ENCODE measurements at places on chromosomes 2 and 18. TPM values are rescaled to one million over a fixed set of nuclear protein-coding genes. Genes with fewer than 3 reads are reported as not detected.

DNA sequence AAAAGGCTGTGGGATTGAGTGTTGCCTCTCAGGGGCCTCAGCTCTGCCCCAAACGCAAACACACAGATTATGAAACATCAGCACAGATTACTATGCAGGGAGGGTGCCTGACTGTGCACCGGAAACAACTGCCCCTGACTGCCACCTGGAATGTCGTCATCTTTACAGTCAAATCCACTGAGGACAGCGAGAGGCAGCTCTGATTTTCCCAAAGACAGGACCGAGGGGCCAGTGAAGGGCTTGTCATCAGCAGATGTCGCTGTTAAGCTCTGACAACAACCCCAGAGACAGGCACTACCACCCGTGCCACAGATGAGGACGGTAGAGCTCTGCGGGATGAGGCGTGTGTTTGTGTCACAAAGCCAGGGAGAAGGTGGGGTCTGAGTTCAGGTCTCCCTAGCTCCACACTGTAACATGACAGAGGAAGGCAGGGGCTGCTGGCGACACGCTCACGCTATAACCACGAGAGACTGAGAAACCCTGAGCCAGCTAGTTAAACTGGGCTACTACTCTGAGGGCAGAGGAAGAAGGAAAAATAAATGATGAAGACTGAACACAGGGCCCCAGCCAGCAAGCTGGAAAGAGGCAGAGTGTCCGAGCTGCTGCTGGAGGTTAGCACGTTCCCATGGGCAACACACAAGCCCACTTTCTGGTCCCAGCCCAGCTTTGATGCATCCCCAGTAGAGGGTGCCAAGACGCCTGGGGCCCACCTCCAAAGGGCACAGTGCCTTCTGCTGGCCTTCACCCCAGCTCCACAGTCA is 47.0 kb downstream of the PARD6G start:
- no peak for DNase-seq

Gene CFC1B
- total RNA-seq, result not detected

DNA sequence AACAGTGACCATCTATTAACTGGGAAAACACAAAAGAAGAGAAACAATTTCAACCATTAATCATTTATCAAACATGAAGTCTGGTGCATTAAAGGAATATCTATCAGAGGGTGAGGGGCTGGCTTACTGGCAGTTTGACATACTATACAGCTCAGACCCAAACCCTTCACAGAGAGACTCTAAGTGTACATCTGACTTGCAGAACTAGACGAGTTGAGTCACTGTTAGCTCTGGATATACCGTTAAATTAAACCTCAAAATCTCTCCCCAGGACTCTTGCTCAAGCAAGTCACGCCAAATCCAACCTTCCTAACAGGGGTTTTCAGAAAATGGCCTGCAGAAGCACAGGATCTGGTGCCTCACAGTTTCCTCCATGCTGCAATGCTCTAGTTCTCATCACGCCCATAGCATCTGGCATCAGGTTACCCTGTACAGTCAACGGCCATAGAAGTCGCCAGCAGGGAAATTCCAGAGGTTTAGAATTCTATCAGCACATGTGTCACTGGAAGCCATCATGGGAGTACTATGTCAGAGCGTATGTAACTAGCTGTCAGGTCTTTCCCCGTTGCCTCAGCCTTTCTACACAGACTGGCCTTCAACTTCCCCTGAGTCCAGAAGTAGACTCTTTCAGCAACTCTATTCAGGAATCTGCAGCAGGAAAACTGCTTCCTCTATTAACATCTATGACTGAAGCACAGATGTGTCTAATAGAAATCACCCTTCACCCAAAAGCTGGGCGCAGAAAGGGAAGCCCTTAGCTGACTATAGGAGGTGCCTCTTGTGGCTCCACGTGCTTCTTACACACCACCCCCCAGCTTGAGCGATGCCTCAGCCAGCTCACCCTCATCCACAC is 9.3 kb downstream of the TGOLN2 start:
- DNase-seq, result no peak

DNA sequence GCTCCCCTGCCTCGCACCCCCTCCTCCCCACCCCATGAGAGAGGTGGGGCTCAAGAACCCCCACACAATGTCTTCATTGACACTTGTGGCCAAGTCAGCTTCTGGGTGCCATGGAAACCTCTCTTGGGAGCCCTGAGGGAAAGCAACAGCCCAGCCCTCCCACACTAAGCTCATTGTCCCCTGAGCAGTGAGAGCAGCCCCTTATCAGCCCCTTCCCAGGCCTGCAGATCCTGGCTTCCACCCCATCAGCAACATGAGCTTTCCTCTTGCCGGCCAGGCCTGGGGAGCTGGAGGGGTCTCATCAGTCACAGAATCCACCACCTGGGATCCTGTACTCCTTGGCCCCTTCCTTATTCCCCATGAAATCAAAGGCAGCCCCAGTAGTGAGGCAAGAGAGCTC is 107.8 kb upstream of the ST3GAL5 start:
- no peak for DNase-seq

Gene SIGLEC15
- not detected for total RNA-seq

Gene SPP2
- not detected for total RNA-seq

DNA sequence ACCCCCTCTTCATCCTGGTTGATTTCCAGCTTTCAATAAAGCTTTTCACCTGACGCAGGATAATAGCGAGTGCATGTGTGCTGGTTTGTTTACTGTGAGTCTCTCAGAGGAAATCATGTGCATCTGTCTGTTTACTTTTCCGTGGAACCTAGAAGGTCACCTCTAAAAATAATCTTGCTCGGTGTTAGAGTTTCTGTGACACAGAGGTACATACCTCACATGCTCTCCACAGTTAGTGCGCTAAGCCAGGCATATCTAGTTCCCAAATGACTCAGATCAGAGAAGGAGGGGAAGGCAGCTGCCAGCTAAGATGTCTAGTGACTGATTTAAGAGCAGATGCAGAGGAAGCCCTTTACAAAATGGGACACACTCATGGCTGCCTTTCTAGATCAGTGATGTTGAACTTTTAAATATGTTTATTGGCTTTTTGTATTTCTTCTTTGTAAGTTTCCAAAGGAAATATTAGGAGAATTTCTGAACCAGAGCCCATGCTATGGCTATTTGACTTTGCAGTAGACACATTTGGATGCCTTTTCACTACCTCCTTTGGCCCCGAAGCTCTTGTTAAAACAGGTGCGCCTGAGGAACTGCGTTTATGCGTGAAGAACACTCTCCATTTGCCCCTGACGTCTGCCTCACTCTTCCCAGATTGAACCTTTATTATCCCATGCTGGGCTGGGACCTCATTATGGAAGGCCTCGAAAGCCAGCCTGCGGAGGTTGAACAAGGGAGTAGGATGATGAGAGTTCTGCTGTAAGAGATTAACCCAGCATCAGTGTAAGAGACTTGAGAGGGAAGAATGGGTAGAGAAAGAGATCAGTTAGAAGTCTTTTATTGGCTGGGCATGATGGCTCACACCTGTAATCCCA is 145.6 kb downstream of the FAM161A start:
- DNase-seq, result no peak

DNA sequence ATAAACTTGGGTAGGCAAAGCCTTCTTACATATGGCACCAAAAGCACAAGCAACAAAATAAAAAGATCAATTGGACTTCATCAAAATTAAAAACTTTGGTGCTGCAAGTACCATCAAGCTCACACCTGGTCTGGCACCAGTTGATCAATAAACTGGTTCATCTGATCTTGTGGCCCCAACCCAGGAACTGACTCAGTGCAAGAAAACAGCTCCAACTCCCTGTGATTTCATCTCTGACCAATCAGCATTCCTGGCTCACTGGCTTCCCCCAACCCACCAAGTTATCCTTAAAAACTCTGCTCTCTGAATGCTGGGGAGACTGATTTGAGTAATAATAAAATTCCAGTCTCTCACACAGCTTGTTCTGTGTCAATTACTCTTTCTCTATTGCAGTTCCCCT is 8.4 kb downstream of the EPG5 start:
- no peak for DNase-seq

- peak; percentile 91 for DNase-seq
These were observed 19.8 kb downstream of the MYL12B start for GRCh38 chr18:3281456-3282400.

DNA sequence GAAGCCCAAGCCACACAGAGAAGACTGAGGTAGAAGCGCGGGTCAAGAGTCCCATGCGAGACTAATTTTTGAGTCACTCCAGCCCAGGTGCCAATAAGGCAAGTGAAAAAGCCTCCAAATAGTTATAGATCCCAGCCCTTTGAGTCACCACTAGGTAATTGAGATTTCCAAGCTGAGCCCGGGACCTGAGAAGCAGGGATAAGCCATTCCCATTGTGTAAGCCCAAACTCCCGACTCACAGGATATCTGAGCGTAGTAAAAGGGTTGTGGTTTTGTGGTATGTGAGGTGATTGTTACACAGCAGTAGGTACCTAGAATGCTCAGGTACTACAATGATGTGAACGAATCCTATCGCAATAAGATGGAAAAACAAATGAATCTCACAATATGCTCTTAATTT is 560.7 kb downstream of the DSC3 start:
- no peak for DNase-seq

- DNase-seq, result no peak
These were observed 282.0 kb upstream of the REV1 start for GRCh38 chr2:99771681-99772333.

- DNase-seq, result no peak
These were observed 239.1 kb upstream of the EPAS1 start for GRCh38 chr2:46058140-46058539.

Gene UPP2
- not detected for total RNA-seq

DNA sequence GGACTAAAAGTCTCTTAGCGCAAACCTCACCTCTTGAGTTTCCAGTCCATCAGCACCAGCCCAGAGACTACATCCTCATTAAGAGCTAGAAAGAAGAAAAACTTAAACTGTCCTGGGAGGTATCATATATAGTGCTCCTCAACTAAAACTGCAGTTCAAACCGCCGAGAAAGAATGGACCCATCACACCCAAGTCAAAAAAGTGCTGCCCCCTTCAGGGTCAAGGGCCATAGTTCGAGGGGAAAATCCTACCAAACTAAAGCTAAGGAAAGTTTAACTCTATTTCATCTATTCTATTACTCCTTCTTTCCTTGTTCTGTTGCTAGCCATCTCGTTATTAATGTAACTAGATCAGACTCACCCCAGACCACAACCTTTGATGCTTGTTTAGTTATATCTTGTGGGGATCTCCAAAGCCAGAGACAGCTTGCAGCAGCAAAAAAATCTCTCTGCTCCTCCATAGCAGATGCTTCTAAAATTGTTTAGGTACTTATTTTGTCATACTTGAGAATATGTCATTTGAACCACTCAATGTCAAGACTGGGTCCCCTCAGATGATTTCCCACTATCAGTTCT is 134.5 kb upstream of the RMP24 start:
- no peak for DNase-seq

Gene CRACDL
- 0.13 TPM for total RNA-seq

Gene UGT1A4
- total RNA-seq, result not detected

Gene RESP18
- total RNA-seq, result not detected

Gene COL3A1
- total RNA-seq, result not detected

Gene LCT
- 0.09 TPM for total RNA-seq
